EL (cell line): ENCODE measurements at places on chromosomes 3 and 15.

DNA sequence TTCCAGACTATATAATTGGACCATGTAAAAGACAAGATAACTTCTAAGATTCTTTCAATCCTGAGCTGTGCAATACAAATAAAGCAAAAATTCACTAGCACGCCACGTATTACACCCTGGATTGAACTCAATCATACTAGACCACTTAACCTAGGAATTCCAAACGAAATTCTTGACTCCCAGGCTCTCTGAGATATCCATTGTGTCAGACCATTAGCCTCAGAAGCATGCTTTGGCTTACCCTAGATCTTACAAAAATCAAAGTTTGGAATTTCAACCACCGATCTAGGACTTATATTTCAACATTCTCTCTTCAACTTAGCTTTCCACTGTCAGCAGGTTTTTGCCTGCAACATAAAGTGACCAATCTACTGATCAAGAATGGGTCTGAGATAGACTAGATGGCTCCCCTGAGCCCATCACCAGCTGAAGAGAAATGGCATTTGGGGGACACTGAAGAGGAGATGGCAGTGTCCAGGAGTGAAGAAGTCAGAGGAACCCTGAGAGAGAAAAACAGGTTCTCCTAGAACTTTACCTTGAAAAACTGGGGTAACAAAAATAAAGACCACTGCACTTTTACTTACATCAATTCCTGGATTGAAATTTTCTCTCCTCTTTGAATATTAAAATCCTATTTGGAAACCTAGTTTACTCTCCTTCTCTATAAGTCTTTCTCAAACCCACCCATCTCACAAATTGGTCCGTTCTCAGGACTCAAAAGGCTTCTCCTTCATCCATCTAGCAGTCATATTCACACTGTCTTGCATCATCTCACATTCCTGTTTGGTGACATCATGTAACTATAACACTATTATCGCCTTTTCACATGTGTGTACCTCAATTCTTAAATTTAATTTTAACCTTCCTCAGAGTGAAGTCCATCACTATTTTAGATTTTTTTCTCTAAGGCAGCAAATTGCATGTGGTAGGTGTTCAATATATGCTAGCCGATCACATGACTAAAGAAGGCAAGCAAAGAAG lies 18.5 kb downstream of the CPNE4 start:
- peak; percentile 36 for DNase-seq

GRCh38 chr3:68009900-68010299 lies 355.5 kb upstream of the SUCLG2 start:
- no peak for DNase-seq

- peak; percentile 69 for DNase-seq
Observed at GRCh38 chr15:62972814-62973213, 69.7 kb upstream of the TPM1 start.

GRCh38 chr15:73873889-73874511 lies 636 bp downstream of the TBC1D21 start:
- peak; percentile 53 for DNase-seq

- no peak for DNase-seq
Observed at GRCh38 chr3:114351822-114352145, 58.0 kb downstream of the TIGIT start.

DNA sequence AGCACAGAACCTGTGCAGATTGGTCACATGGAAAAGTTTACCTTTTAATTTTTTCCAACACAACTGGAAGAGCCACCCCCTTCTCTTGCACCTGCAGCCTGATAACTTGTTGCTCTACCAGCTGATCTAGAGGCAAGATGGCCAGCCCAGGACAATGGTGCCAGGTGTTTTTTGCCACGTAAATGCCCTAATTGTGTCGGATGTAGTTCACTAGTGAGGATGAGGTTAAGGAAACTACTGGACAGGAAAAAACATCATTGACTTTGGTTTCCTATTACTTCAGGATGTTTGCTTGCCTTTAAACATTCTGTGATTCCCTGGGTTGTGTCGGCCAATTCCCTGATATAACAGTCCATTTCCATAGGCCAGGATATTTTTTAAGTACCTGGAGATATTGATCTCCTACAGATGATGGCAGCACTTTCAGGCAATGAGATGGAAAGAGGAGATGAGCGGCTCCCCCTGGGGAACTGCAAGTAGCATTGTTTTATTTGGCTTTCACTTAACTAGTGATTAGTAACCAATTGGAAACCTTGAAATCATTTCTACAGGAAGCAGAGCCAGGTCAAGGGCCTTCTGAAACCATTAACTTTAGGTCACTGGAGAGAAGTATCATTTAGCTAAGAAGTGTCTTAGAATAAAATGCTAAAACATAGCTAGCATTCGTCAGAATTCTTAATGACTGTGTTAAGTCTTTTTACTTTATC lies 72.5 kb downstream of the OSBPL10 start:
- DNase-seq = no peak

GRCh38 chr3:71316066-71316777 lies 267.3 kb downstream of the FOXP1 start:
- DNase-seq = no peak

DNA sequence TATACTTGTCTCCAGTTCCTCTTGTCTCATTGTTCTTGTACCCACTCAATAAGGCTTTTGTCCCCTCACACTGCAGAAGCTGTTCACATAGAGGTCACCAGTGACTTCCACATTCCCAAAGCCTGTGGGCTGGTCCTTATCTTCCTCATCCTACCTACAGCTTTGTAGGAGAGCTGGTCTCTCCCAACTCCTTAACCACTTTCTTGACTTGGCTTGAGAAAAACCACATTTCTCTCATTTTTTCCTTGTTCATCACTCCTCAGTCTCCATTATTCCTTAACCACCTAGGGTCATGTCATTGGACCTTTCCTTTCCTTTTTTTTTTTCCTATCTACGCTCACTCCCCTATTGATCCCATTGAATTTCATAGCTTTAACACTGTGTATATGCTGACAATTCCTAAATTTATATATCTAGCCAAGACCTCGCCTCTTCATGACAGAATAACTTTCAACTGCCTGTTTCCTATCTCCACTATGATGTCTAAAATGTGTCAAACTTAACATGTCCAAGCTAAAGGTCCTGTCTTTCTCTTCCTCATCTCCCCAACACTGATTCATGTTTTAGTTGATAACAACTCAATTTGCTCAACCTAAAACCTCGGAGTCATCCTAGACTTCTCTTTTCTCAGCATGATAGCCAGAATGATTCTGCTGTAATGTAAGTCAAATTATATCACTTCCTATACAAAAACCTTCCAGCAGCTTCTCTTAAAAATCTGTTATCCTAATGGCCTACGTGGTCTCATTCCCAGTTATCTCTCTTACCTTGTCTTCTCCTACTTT lies 49.5 kb downstream of the CEP63 start:
- no peak for DNase-seq

GRCh38 chr15:31241888-31242522 lies 84.6 kb upstream of the KLF13 start:
- no peak for DNase-seq

- DNase-seq = no peak
Observed at GRCh38 chr3:146889626-146890025, 284.5 kb upstream of the PLSCR5 start.

DNA sequence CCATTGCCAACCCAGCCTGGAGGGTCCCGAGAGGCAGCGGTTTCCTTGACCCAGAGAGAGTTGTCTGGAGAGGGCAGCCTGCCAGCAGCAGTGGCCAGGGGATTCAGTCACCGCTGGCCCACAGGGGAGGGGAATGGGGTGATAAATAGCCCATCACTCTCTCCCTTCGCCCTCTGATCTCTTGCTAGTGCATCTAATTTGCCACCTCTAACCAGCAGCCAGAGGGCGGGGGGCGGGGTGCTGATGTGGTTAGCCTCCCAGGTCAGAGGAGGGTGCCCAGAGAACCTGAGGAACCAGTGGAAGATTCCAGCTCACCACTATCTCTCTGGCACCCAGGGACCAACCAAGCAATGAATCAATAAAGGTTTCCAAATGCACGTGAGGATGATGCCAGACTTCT lies 35.1 kb upstream of the SLC6A11 start:
- DNase-seq = no peak

GRCh38 chr3:195137638-195138588 lies 133.0 kb downstream of the XXYLT1 start:
- no peak for DNase-seq

GRCh38 chr3:25527801-25528200 lies 99.7 kb downstream of the RARB start:
- DNase-seq = no peak

GRCh38 chr15:100114100-100114499 lies 227.7 kb downstream of the ADAMTS17 start:
- DNase-seq = peak; percentile 28

GRCh38 chr3:150202711-150203110 lies 205.4 kb upstream of the TSC22D2 start:
- DNase-seq = no peak
